ENCODE measurements at places on chromosomes 11 and 22. TPM values are rescaled to one million over a fixed set of nuclear protein-coding genes. Genes with fewer than 3 reads are reported as not detected.

NPAS4 gene
- total RNA-seq, result 0.11 TPM

DNA sequence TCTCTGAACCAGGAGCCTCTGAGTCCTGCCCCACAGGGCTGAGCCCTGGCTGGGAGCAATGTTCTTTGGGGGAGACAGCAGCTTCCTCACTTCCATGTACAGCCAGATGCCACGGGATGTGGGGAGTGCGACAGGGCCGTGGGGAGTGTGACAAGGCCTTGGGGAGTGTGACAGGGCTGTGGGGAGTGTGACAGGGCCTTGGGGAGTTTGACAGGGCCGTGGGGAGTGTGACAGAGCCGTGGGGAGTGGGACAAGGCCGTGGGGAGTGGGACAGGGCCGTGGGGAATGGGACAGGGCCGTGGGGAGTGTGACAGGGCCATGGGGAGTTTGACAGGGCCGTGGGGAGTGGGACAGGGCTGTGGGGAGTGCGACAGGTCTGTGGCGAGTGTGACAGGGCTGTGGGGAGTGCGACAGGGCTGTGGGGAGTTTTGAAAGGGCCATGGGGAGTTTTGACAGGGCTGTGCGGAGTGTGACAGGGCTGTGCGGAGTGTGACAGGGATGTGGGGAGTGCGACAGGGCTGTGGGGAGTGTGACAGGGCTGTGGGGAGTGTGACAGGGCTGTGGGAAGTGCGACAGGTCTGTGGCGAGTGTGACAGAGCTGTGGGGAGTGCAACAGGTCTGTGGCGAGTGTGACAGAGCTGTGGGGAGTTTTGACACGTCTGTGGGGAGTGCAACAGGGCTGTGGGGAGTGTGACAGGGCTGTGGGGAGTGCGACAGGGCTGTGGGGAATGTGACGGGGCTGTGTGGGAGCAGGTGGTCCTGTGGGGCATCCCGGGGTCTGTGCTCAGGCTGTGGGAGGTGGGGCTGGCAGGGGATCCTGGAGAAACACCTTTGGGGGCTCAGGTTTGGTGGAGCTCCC is 6.6 kb upstream of the KRTAP5-6 start:
- no peak for DNase-seq

GRCh38 chr11:12119502-12119901 is 9.1 kb downstream of the MICAL2 start:
- DNase-seq, result no peak

SCUBE2 gene
- total RNA-seq, result 15.9 TPM

IL17REL gene
- 0.22 TPM for total RNA-seq

Data from spinal cord (tissue), 10 donors.